ENCODE measurements at places on chromosomes 2 and 18. TPM values are rescaled to one million over a fixed set of nuclear protein-coding genes. Genes with fewer than 3 reads are reported as not detected.

FZD7 gene
- total RNA-seq, result 0.43 TPM

GPR75 gene
- total RNA-seq, result 5.0 TPM

GRCh38 chr2:47201224-47201623, 46.1 kb upstream of the STPG4 start:
- H3K27ac ChIP-seq, result no peak overlapping the region
- no peaks in the 10 kb centered on the region for H3K27me3 ChIP-seq
- H3K4me3 ChIP-seq, result no peak overlapping the region
- no peaks in the 10 kb centered on the region for H3K4me1 ChIP-seq

DNA sequence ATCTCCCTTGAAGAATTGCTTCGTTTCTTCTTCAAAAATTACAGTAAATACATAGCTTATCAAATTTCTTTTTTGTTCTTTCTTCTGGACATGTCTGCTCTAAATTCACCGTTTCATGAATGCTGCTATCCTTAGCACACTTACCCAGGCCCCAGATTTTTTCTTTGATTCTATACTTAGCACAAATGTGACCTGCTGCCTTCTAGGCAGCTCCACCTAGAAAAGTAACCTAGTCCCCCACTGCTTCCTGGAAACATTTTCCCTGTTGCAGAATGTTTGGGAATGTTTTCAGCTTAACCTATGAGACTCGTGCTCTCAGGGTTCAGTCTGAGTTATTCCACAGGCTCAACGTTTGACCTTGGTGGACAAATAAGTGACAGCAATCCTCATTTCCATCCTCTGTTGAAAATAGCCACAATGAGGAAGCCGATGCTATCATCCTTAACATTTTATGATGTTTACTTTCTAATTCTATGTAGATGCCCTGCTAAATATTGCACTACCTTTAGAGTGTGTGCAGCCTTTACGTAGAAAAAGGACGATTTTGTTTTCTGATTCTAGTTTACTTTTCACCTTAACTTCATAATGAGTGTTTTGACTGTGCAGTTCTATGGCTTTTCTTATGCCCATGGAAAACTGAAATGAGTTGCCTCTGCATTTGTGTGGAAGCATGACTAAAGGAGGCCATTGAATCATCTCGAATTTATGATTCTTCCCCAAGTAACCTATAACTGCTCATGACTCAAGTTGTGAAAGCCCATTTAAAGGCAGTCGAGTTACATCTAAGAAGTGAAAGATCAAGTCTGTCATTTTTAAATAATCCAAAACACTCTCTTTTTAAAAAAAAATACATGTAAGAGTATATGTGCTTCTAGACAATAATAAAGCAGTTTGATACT, 47.7 kb downstream of the TMEM182 start:
- no peaks in the 10 kb centered on the region for H3K36me3 ChIP-seq
- H3K4me3 ChIP-seq, result no peak overlapping the region
- H3K27ac ChIP-seq, result no peak overlapping the region
- no peaks in the 10 kb centered on the region for H3K27me3 ChIP-seq
- DNase-seq, result no peak

- H3K27me3 ChIP-seq, result no peaks in the 10 kb centered on the region
- DNase-seq, result no peak
- H3K4me1 ChIP-seq, result no peaks in the 10 kb centered on the region
- H3K36me3 ChIP-seq, result no peaks in the 10 kb centered on the region
Observed at GRCh38 chr2:29898999-29899398, 22.4 kb downstream of the ALK start.

DNA sequence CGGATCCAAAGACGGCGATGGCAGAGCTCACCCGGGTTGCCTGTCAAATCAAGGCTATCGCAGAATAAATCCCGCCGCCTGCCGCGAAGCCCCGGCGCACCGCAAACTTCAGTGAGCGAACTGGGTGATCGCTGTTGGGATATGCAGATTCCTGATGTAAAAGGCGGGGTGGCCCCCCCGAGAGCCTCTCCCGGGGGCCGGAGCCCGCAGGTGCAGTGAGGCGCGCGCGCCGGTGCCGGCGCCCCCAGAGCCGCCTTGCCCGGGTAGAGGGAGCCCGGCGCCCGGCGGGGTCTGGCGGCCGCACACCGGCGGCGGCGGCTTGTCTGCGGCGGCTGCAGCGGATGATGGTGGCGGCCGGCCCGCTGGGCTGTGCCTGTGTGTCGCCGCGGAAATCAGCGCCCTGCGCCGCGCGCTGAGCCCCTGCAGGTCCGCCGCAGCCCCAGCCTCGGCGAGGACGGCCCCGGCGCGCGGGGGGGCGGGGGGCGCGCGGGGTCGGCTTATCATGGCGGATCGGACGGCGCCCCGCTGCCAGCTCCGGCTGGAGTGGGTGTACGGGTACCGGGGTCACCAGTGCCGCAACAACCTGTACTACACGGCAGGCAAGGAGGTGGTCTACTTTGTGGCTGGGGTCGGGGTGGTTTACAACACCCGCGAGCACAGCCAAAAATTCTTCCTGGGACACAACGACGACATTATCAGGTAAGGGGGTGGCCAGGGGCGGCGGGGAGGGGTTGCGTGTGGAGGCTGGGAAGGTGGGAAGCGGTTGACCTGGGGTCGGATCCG, 1.3 kb downstream of the EML6 start:
- H3K36me3 ChIP-seq, result no peaks in the 10 kb centered on the region
- no peak overlapping the region for H3K27ac ChIP-seq
- H3K4me1 ChIP-seq, result peaks cover 6% of the 10 kb centered on the region
- DNase-seq, result peak; percentile 26

DNA sequence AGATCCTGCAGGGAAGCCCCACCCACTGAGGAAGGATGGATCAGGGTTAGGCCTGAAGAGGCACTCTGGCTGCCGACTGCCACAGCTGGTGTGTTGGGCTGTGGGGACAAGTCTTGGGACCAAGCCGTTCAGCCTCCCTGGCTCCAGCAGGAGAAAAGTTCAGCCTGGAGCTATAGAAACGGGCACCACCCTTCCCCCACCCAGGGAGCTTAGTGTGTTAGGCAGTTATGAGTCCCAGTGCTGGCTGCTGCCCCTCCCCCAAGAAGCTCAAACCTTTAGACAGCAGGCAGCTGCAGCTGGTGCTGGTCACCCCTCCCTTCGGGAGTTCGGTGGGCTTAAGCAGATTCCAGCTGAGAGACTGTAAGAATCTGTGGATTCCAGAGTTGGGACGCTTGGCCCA, 447.1 kb upstream of the HS6ST1 start:
- DNase-seq, result no peak
- no peaks in the 10 kb centered on the region for H3K36me3 ChIP-seq
- H3K4me3 ChIP-seq, result no peak overlapping the region
- H3K27ac ChIP-seq, result no peak overlapping the region

- no peak overlapping the region for H3K4me3 ChIP-seq
- H3K36me3 ChIP-seq, result no peaks in the 10 kb centered on the region
- no peaks in the 10 kb centered on the region for H3K27me3 ChIP-seq
- no peak for DNase-seq
Observed at GRCh38 chr2:128502200-128502599, 183.5 kb upstream of the HS6ST1 start.

- DNase-seq, result no peak
- H3K4me3 ChIP-seq, result no peak overlapping the region
Observed at GRCh38 chr2:164868563-164869419, 27.2 kb upstream of the COBLL1 start.

GRCh38 chr2:203683421-203683820, 23.0 kb upstream of the CD28 start:
- DNase-seq, result no peak
- H3K27me3 ChIP-seq, result no peaks in the 10 kb centered on the region

- peaks cover 4% of the 10 kb centered on the region for H3K4me1 ChIP-seq
- no peak overlapping the region for H3K27ac ChIP-seq
- no peaks in the 10 kb centered on the region for H3K27me3 ChIP-seq
- no peak for DNase-seq
- H3K4me3 ChIP-seq, result no peak overlapping the region
Observed at GRCh38 chr2:45605116-45605515, 6.0 kb downstream of the SRBD1 start.

DNA sequence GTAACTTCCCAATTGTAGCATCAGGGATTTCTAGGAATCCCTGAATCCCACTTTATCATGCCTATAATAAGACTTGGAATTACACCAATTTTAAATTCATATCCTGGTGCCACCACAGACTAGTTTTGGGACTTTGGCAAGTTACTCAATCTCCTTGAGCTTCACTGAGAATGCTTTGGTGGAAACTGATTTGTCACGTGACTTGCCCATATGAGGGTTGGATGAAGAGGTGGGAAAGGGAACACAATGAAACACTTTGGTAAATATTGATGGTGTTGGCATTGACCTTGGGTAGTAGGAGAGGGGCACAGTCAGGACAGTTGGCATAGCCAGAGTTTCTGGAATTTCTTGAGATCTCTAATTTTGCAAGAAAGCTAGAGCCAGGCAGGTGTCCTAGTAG, 452.2 kb downstream of the SLC4A3 start:
- DNase-seq, result no peak
- no peaks in the 10 kb centered on the region for H3K4me1 ChIP-seq
- no peak overlapping the region for H3K27ac ChIP-seq
- H3K36me3 ChIP-seq, result no peaks in the 10 kb centered on the region
- H3K27me3 ChIP-seq, result no peaks in the 10 kb centered on the region
- H3K4me3 ChIP-seq, result no peak overlapping the region

DNA sequence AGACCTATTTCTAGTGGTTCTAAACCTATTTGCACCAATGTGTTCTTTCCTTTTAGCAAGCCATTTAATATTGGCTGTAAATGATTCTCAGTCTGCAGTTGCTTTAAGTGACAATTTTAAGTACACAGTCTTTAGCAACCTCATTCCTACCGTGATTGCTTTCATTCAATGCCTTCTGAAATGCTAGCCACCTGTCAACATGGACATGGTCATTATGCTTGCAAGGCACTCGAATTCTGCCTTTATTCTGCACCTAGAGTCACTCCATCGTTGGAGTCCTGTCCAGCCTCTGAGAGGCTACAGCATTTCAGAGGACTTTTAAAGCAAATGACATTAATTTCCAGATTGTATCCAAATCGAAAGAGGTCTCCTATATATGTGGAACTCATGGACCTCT, 115.1 kb downstream of the IRS1 start:
- no peaks in the 10 kb centered on the region for H3K36me3 ChIP-seq
- no peaks in the 10 kb centered on the region for H3K27me3 ChIP-seq
- no peaks in the 10 kb centered on the region for H3K4me1 ChIP-seq
- H3K27ac ChIP-seq, result no peak overlapping the region
- DNase-seq, result no peak

- no peak overlapping the region for H3K4me3 ChIP-seq
- no peak for DNase-seq
- peaks cover 6% of the 10 kb centered on the region for H3K4me1 ChIP-seq
- H3K36me3 ChIP-seq, result no peaks in the 10 kb centered on the region
Observed at GRCh38 chr2:197377670-197378069, 57.2 kb downstream of the SF3B1 start.

DNA sequence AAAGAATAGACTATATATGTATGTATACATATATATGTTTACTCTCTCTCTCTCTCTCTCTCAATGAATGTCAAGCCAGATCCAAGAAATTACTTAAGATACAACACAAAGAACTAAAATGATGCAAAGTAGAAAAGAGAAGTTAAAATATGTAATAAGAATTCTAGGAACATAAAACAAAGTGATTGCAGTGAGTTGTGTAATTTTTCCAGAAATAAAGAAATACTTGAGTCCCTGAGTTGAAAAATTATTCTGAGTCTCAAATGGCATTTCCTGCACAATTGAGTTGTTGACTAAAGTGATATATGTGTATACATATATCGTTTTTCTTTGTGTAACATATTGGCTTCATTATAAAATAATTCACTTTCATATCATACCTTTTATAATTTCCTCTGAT, 262.4 kb downstream of the INSIG2 start:
- no peak overlapping the region for H3K27ac ChIP-seq

- no peaks in the 10 kb centered on the region for H3K27me3 ChIP-seq
- no peak overlapping the region for H3K27ac ChIP-seq
- H3K36me3 ChIP-seq, result no peaks in the 10 kb centered on the region
- no peak for DNase-seq
- H3K4me1 ChIP-seq, result no peaks in the 10 kb centered on the region
- no peak overlapping the region for H3K4me3 ChIP-seq
Observed at GRCh38 chr2:66569321-66569851, 134.5 kb downstream of the MEIS1 start.

Data from naive thymus-derived CD4-positive, alpha-beta T cell (primary cell).